ENCODE measurements at places on chromosomes 1 and 21. TPM values are rescaled to one million over a fixed set of nuclear protein-coding genes. Genes with fewer than 3 reads are reported as not detected.

DNA sequence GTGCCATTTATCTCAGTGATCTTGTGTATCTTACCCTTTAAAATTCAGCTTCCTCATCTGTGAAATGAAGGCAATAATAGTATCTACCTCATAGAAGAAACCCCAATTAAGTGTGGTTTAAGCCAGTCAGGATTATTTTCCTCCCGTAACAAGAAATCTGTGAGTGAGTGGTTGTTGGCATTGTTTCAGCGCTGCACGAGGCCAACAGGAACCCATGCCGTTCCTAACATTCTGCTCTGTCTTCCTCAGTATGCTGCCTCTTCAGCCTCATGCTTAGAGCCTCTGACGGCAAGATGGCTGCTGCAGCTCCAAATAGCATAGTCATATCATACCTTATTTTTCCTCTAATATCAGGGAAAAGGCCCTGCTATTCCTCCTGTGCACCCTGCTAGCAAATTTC lies 289.7 kb downstream of the TM2D1 start:
- no peak for DNase-seq

- DNase-seq: no peak
Measured at GRCh38 chr1:63743781-63744180, 30.0 kb upstream of the ROR1 start.

DNA sequence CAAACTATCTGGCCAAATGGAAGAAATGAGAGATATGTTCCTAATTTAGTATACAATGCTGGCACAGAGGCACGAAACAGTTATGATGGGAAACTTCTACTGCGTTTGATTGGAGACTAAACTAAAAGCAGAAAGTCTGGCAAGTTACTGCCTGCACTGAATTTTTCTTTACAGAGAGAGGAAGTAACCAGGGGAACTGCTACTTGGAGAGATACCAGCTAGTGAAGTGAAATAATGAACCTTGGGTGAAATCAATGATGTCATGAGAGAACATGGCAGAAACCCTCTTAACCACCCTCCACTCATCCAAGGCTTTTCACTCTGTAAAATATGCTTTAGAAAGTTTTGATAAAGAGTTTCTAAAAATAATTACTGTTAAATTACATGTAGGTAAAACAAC lies 29.3 kb downstream of the NIBAN1 start:
- DNase-seq: no peak

DNA sequence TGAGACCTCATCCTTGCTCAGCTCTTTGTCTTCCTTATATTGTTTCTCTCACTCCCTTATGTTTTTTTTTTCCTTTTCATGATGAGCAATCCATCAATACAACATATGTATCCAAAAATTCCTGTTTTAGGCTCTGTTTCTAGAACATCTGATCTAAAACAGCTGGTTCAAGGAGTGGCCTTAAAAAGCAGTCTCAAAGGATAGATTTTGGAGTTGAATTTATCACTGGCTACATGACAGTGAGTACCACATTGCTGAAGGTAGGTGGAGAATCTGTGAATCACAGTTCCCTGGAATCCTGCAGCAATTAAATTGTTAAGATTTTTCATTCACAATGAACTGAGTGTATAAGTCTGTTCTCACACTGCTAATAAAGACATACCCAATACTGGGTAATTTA lies 155.8 kb upstream of the ADAMTS5 start:
- DNase-seq: no peak

- DNase-seq: no peak
Measured at GRCh38 chr1:111372336-111372965, 55.1 kb downstream of the OVGP1 start.

GRCh38 chr1:55970526-55971110 lies 608.7 kb downstream of the PLPP3 start:
- DNase-seq: no peak

- no peak for DNase-seq
Measured at GRCh38 chr1:91057784-91058183, 35.9 kb upstream of the ZNF644 start.

DNA sequence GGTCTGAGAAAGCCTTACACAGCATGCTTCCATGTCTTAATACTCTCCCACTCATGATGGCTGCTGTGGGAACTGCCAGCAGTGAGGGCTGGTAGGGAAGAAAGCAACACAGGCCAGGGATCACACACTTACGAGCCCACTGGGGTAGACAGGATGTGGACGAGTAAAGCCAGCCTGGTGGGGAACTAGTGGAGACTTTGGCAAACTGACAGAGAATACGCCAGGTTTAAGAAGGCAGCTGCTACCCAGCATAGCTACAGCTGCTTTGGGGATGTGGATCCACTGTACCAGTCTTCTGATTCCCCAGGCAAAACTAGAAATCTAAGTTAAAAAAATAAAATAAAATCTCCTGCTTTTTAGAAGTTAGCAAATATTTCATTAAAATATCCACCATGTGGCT lies 664.0 kb downstream of the SMYD3 start:
- no peak for DNase-seq

DNA sequence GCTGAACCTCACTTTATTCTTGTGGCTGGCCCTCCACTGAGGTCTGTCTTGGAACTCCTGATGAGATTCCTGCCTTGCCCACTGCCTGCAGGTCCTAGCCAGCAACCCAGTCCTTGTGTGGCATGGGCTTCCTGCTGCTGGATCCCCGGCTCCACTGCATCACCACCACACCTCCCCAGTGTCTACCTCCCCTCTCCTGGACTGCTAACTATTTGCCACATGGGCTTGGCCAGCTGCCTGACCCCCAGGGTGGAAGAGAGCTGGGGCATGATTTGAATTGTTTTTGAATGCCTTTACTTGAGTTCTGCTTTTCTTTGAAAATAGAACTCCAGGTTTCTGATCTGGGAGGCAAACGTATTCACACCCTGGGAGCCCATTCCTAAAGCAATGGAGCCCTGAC lies 41.2 kb downstream of the SPAG17 start:
- no peak for DNase-seq

DNA sequence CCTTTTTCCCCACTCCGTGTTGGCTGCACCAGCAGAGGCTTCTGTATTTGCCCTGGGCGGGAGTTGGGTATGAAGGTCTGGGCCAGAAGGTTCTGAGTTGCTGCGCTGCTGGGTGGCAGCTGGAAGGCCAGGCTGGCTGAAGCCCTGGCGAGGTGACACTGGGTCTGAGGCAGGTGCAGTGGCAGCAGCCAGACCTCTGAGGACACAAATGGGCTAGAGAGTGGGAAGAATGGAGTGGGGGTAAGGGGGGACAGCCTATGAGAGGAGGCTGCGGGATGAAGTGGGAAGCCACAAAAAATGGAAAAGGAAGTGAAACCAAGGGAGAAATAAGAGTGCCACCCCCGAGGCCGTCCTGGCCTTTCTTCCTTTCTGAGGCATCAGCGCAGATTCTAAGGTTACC lies 53.2 kb downstream of the STX6 start:
- no peak for DNase-seq

DNA sequence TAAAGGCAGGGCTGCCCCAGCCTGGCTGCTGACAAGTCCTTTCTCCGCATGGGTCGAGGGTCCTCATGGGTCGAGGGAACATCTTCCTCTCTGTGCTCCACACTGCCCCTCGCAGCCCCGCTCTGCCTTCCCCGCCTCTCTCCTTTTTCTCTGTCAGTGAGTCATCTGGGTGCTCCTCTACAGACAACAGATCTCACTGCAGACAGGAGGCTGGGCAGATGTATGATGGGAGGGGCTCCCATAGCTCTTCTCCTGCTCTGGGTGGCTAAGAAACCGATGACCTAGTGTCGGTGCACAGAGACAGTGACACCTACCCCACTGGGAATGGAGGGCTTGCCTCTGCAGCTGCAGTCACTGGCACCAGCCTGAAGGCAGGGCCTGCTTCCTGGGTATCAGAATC lies 5.5 kb downstream of the KCNA10 start:
- DNase-seq: no peak

DNA sequence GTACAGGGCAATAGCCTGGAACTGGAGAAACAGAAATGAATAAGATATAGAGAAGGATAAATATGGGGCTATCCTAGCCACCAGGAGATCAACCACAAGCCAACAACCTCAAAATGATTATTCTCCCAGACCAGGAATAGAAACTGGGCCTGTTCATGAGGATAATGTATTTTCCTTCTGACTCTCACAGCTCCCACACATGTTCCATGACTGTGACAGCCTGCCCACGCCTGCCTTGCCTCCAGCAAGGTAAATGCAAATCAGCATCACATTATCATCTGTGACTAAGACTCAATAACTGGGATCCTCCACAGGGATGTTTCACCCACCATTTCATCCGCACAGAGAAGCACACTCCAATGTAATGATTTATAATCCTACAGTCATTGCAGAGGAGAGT lies 3.3 kb downstream of the ENSA start:
- DNase-seq: no peak

- no peak for DNase-seq
Measured at GRCh38 chr1:241999026-241999425, at the start of gene MAP1LC3C. Gene MAP1LC3C (minus strand): TSS chr1:241999098. CDS start chr1:241999008, 90 bp downstream.

- DNase-seq: no peak
Measured at GRCh38 chr1:14003552-14003951, 303.6 kb downstream of the PRDM2 start.

DNA sequence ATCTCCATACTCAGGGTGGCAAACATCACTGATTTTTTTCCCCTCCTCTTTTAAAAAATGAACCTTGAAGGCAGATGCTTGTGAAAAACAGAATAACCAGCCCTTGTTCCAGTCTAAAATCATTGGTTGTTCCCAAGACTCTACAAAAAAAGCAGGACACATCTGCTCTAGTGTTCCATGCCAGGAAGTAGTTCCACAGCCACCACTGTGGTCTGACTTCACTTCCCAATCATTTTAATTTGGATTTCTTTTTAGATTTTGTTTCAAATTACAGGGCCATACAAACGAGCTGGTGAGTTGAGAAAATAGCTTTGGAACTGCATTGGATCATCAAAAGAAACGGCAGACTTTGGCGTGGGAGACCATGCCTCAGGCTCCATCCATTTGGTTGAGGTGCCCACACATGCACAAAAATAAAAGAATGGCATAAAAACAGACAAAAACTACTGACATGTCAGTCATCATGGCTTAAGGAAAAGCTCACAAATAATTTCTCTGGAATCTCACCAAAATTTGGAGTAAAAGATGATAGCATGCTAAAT lies 210.0 kb downstream of the GABPA start:
- no peak for DNase-seq

DNA sequence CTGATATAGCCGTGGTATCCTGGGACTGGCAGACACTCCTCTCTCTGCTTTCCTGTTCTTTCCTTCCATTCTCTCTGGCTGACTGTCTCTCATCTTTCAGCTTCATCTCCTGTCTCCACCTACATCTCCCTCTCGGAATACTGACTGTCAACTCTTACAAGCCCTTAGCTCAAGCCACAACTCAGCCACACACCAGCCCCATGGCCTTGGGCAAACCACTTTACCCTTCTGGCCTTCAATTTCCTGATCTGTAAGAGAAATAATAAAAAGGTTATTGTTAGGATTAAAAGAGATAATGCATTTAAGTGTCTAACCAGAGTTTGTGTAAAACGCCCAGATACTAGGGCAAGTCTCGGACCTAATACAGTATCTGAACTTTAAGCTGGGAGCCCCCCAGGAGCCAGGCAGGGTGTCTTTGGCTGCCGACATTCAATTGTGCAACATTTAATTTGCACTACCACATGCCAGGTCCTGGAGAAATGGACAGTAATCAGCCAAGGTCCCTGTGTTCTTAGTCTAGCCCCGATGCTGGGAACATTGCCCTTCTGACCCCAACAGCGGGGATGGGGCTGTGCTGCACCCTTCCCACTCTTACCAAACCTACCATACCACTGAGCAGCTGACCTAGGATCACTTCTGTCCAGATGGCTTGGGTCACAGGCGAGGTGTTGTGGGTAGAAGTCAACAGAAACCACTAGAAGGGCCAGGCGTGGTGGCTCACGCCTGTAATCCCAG lies 5.1 kb downstream of the ECHDC2 start:
- no peak for DNase-seq

- DNase-seq: no peak
Measured at GRCh38 chr1:6257541-6258069, 3.3 kb downstream of the GPR153 start.

The ZBED6 gene
- 27.6 TPM for total RNA-seq

The KIF2C gene
- total RNA-seq: 13.2 TPM

The CFAP74 gene
- total RNA-seq: not detected

The AKIRIN1 gene
- total RNA-seq: 55.7 TPM

The THEM4 gene
- total RNA-seq: 21.2 TPM

The AMY2A gene
- not detected for total RNA-seq

The CDC42 gene
- 164 TPM for total RNA-seq

The OR2G2 gene
- total RNA-seq: not detected

The ISG15 gene
- total RNA-seq: 22.3 TPM
